Aortic smooth muscle cell (primary cell): ENCODE measurements at places on chromosomes 13 and 19. TPM values are rescaled to one million over a fixed set of nuclear protein-coding genes. Genes with fewer than 3 reads are reported as not detected.

The TRIM13 gene
- 16.2 and 18.3 TPM in 2 replicates for total RNA-seq

The KLF2 gene
- total RNA-seq, result 3.2 and 12.9 TPM in 2 replicates

The PTGER1 gene
- 15.5 and 35.5 TPM in 2 replicates for total RNA-seq

The DKKL1 gene
- total RNA-seq, result not detected in 2 replicates

The TBXA2R gene
- total RNA-seq, result 4.0 and 6.3 TPM in 2 replicates

The ZNF582 gene
- 2.1 and 2.8 TPM in 2 replicates for total RNA-seq

The ZNF765 gene
- 9.8 and 11.1 TPM in 2 replicates for total RNA-seq

The SIAH3 gene
- total RNA-seq, result not detected in 2 replicates

The ZNF726 gene
- total RNA-seq, result 1.5 and 2.8 TPM in 2 replicates

The TMC4 gene
- 0.31 TPM in 1 of 2 replicates, not detected in the other for total RNA-seq

The CRB3 gene
- total RNA-seq, result not detected in 2 replicates

The C13orf42 gene
- not detected in 2 replicates for total RNA-seq

The EHD2 gene
- 146 and 197 TPM in 2 replicates for total RNA-seq

The LGALS13 gene
- not detected in 2 replicates for total RNA-seq

The GNA15 gene
- 0.19 TPM in 1 of 2 replicates, not detected in the other for total RNA-seq

The RXFP2 gene
- total RNA-seq, result not detected in 2 replicates

The GRK1 gene
- not detected in 2 replicates for total RNA-seq

The CBY2 gene
- total RNA-seq, result not detected in 2 replicates

The ZNF730 gene
- total RNA-seq, result 0.93 and 1.3 TPM in 2 replicates
